ENCODE measurements at places on chromosomes 6 and 20.

DNA sequence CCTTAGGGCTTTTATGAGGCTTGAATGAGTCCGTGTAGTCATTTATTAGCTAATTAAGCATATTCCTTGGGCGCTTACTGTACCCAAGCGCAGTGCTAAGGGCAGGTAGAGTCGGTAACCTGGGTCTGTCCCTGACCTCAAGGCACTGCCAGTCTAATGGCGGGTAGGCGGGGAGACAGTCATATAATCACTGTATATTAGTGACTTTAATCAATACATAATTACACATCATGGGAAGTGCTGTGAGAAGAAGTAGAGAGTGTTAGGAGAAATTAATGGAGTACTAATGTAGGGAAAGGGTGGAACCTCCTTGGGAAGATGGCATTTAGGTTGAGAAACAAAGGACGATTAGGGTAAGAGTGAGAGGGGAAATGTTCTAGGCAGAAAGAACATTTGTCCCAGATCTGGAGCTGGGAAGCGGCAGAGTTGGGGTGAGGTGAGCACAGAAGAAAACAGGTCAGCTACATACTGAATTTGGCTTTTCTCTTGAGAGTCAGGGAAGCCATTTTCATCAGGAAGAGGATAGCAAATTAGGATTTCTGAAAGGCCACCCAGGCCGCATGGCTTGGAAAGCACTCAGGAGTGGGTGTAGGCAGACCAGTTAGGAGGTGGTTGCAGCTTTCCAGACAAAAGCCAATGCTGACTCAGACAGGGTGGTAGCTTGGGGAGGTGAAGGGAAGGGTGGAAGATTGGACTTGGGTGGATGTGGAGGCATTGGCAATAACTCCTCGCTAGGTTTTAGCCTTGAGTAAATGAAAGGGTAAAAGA is 954 bp upstream of the BLCAP start:
- no peak for DNase-seq

- DNase-seq = no peak
These were observed 96.2 kb upstream of the MAP7 start for GRCh38 chr6:136646377-136646776.

- DNase-seq = no peak
These were observed 3.6 kb downstream of the ADISSP start for GRCh38 chr20:3763671-3764601.

- DNase-seq = no peak
These were observed 212.4 kb downstream of the LY86 start for GRCh38 chr6:6801005-6801335.

DNA sequence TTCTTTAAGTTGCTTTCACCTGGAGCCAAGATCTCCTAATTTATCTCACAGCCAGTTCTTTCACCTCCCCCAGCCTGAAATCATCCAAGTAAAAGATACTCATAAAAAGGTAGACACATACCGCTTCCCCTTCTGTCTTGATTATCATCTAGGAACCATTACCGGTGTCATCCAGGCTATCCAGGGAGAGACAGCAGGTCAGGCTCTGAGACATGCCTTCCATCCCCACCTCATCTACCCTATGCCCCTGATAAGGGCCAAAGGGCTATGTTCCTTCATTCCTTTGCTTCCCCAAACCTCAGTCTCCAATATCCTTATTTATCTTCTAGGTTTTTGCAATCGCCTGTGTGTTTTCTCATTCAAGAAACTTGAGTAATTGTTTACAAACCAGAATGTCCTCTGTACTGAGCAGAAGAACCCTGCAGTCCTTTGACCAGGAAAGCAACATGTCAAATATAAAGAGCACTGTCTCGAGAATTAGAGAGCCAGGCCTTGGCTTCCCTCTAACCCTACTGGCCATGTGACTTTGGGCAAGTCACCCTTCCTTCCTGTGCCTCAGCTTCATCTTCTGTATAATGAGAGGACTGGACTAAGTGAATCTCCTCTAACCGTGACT is 41.0 kb downstream of the TNFRSF21 start:
- DNase-seq = no peak

- DNase-seq = no peak
These were observed 330.9 kb upstream of the CDH4 start for GRCh38 chr20:60921022-60921622.

GRCh38 chr20:2701671-2702081 is 9.1 kb downstream of the EBF4 start:
- DNase-seq = no peak

DNA sequence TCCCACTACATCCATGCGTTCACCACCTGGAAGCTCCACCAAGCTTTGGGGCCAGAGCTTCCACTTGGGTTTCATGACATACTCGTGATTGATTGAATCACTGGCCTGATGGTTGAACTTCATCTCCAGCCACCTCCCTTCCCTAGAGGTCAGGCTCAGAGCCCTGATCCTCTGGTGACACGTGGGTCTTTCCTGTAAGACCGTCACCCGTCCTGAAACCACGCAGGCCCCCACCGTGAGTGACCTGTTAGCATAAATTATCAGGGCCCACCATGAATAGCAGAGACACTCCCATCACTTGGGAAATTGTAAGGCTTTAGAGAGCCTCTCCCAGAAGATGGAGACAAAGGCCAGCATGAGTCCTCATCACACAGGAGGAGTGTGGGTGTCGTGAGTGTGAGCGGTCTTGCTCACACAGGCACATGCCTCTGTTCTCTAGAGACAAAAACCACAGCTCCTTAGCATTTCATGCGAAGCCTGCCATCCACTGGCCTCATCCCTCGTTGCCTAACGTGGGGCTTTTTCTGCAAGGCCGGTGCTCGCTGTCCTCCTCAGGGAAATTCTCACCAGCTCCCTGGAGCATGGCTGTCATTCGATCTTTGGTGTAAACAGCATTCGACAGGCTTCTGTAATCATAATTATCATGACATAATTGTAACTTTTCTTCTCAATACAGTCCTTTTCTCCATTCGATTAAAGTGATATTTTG is 65.1 kb upstream of the DUSP22 start:
- DNase-seq = no peak

DNA sequence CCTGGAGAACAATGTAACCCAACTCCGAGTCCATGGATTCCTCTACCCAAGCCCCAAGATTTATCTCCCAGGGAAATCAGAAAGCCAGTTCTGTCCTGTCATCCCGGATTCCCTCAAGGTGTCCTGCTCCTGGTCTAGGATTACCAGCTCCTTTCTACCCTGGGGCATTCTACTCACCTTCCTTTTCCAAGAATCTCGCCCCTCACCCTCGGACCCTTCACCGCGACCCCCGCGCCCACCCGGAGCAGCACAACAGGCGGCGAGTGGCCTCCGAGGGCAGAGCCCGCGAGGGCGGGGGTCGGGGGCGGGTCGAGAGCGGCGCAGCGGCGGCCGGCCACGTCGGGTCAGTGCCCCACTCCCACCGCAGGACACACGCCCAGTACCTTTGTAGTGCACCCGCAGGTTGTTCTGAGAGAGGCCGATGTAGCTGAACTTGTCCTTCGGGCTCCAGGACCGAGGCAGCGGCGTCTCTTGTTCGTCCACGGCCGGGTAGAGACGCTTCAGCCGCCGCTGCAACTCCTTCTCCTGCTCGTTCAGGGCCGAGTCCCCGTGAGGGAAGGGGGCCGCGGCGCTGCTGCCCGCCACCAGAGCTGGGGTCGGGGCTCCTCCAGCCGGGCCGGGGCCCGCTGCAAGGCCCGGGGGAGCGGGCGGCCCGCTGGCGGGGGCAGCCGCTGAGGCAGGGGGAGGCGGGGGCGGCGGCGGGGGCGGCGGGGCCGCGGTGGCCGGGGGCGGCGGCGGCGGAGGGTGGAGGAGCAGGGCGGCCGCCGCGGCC is 897 bp downstream of the RANBP9 start:
- DNase-seq = no peak

GRCh38 chr20:64168381-64169090 is 4.3 kb downstream of the MYT1 start:
- no peak for DNase-seq

GRCh38 chr6:139361211-139361610 is 13.2 kb downstream of the CITED2 start:
- no peak for DNase-seq

Measured in CD8-positive, alpha-beta T cell (primary cell).